ENCODE measurements at places on chromosomes 2 and 18. TPM values are rescaled to one million over a fixed set of nuclear protein-coding genes. Genes with fewer than 3 reads are reported as not detected.

- H3K27me3 ChIP-seq = no peaks in the 10 kb centered on the region
- no peaks in the 10 kb centered on the region for H3K4me1 ChIP-seq
- DNase-seq = no peak
- no peak overlapping the region for H3K27ac ChIP-seq
- no peak overlapping the region for H3K4me3 ChIP-seq
Measured at GRCh38 chr2:148135705-148136104, 114.8 kb downstream of the MBD5 start.

- no peak overlapping the region for H3K4me3 ChIP-seq
- no peaks in the 10 kb centered on the region for H3K27me3 ChIP-seq
- H3K36me3 ChIP-seq = no peaks in the 10 kb centered on the region
- H3K4me1 ChIP-seq = peaks cover 14% of the 10 kb centered on the region
- no peak overlapping the region for H3K27ac ChIP-seq
Measured at GRCh38 chr18:31396796-31397612, 20.4 kb downstream of the DSG4 start.

The B3GNT7 gene
- 20.4 TPM for total RNA-seq

The OSBPL6 gene
- 7.0 TPM for total RNA-seq

The PRPF40A gene
- total RNA-seq = 51.8 TPM

Measured in heart right ventricle (tissue), 16 donors.